ENCODE measurements at places on chromosomes 2 and 18.

DNA sequence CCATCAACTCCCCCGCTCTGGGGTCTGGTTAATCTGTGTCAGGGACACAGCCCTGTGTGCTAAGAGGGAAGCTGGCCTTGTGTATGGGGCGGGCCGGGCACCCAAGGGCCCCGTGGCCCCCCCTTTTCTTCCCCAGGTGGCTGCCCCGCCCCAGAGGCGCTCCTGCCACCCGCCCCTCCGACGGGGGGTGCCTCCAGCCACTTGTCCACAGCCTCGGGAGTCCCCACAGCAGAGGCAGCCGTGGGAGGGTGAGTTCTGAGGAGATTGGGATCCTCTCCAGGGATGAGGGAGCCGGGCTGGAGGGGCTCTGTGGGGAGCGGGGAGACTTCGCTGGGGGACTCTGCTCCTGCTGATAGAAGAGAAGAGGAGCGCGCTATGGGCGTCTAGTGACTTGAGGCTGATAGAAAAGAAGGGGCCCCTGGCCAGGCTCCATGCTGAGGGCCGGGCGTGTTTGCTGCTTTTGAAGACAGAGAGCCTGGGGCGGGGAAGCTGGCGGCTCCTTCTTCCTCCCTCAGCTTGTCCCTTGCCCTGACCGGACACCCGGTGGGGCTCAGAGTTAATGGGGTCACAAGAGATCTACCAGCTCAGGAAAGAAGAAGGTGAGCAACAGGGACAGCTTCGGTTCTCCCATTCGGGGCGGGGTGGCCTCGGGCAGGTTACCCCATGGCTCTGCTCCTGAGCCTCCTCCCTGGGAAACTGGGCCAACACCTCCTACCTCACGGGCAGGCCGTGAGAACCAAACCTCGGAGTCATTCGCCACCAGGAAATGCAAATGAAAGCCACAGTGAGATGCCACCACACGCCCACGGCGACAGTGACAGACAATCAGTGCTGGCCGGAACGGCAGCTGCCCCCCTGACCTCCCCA, 89.4 kb upstream of the TAF1B start:
- DNase-seq, result no peak

- DNase-seq, result no peak
Observed at GRCh38 chr2:174873471-174873870, 109.2 kb upstream of the CHRNA1 start.

DNA sequence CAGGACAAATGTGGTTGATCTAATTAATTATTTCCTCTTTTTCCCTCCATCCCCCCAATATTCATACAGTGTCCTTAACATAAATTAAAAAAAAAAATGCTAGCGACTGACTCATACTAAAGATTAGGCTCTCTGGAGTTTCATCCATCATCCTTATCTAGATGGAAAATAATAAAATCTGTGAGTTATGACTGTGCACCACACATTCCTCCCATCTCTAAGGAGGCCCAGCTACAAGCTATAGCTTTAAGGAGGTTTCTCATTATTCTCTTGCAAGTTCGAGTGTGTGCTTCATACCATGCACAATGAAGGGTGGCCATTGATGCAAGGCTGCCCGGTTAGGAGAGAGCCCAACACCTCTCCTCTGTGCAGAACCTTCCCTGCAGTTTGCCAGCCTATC, 77.3 kb downstream of the XDH start:
- no peak for DNase-seq

DNA sequence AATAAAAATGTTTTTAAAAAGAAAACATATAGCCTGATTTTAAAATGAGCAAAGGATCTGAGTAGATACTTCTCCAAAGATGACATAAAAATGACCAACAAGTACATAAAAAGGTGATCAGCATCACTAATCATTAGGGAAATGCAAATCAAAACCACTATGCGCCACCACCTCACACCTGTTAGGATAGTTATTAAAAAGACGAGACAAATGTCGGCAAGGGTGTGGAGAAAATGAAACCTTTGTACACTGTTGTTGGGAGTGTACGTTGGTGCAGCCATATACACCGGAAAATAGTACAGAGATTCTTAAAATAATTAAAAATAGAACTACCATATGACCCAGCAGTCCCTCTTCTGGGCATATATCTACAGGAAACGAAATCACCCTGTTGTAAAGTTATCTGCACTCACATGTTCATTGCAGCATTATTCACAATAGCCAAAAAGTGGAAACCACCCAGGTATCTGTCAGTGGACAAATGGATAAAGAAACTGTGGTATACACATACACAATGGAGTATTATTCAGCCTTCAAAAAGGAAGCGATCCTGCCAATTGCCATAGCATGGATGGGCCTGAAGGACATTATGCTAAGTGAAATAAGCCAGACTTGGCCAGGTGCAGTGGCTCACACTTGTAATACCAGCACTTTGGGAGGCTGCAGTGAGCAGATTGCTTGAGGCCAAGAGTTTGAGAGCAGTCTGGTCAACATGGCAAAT, 91.6 kb downstream of the PRKRA start:
- no peak for DNase-seq

GRCh38 chr2:128642316-128642715, 323.6 kb upstream of the HS6ST1 start:
- no peak for DNase-seq

DNA sequence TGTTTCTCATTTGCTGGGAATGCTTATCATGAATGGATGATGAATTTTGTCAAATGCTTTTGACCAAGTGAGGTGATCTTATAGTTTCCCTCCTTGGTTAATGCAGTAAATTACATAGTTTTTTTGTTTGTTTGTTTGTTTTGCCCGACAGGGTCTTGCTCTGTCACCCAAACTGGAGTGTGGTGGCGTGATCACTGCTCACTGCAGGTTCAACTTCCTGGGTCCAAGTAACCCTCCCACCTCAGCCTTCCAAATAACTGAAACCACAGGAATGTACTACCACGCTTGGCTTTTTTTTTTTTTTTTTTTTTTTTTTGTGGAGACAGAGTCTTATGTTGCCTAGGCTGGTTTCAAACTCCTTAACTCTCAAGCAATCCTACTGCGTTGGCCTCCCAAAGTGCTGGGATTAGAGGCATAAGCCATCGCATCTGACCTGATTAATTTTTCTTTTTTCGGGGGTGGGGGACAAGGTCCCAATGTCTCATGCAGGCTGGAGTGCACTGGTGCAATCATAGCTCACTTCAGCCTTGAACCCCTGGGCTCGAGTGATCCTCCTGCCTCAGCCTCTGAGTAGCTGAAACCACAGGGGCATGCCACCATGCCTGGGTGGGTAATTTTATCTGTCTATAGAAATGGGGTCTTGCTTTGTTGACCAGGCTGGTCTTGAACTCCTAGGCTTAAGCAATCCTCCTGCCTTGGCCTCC, 48.6 kb downstream of the SMAD2 start:
- no peak for DNase-seq

DNA sequence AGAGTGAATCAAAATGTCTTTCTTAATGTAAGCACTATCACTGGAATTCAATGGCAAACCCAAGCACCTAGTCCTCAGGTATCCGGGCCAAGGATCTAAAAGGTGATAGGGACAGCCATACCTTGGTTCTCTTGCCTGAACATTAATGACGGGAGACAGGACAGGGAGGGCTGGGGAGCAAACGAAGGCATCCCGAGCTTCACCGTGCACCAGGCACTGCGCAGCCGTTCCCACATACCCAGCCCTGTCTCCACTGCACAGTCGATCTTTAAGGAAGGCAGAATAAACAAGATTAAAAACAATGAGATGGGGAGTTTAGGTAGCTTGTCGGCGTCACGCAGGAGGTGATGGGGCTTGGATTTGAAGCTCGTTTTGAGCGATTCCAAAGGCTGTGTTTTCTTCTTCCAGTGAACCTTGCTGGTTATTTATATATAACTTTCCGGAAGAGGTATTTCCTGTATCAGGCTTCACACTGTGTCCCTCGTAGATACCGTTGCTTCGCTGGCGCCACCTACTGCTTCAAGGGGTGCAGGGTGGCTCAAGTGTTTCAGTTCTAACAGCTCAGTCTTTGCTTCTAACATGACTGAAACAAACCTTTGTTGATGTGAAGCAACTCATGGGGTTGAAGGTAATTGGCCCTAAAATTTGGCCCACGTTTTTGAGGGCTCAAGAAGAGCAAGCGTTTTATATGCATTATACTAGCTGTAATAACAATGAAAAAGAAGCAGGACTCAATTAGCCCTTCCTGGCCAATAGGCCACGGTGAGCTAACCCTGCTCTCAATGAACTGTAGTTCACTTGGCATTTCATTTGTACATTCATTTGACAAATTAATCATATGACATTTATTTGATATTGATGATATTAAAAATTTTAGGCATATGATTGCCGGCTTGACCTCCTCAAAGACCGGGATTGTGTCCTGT, 77.4 kb downstream of the DCDC2C start:
- peak; percentile 77 for DNase-seq

GRCh38 chr2:45283764-45284620, 274.7 kb upstream of the SIX2 start:
- DNase-seq, result no peak

GRCh38 chr2:57886161-57886786, 160.3 kb upstream of the VRK2 start:
- DNase-seq, result peak; percentile 80

- no peak for DNase-seq
Observed at GRCh38 chr2:99660616-99661406, 171.0 kb upstream of the REV1 start.

GRCh38 chr2:71557321-71557720, 104.0 kb downstream of the DYSF start:
- no peak for DNase-seq

DNA sequence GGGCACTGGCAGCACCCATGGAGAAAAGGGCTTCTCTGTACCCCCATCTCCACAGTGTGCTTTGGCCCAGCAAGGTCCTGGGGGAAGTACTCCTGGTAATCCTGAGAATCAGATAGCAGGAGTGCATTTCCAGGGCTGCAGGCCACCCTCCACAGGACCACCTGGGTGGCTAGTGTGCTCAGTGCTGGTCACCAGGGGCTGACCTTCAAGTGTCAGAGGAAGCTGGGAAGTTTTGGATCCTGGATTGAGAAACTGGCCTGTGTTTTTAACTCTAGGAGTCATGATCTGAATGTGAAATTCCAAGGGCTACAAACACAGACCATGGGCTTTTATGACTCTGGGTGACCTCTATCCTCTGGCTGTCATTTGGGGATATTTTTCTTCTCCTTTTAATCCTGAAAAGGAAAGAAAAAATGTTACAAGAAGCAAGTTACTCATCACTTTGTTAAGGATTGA, 9.3 kb downstream of the RHOB start:
- DNase-seq, result no peak

DNA sequence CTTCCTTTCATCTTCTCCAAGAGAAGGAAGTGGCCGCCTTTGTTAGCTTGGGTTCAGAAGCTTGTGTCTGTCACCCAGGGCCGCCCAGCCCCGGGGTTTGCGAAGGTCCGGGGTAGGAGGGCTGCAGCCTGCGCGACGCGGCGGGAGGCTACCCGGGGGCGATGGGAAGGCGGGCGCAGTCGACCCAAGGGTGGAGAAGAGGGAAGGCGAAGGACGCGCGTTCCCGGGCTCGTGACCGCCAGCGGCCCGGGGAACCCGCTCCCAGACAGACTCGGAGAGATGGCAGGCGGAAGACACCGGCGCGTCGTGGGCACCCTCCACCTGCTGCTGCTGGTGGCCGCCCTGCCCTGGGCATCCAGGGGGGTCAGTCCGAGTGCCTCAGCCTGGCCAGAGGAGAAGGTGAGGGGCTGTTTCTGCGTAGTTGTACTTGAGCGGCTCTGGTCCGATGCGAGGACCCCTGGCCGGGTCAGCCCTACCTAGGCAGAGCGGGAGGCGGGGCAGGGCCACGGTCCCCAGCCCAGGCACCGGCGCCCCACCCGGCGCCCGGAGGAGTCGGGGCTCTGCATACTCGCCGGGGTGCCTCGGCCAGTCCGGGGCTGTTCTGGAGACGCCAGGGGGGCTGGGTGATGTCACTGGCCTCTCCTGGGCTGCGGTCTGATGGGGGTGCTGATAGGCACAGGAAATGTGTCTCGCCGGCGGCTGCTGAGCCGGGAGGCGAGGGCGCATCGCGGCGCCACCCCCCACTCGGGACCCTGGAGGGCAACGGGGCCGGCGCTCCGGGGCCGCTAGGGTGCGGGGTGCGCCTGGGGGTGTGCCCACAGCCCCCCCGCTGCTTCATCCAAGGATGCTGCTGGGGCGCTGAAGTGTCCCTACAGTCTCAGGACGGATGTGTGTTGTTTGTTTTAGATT, at the start of gene QPCT:
QPCT (plus strand) TSS at position 178 of the 909 bp plus-strand sequence; CDS start at position 280, 102 bp downstream.
- DNase-seq, result peak; percentile 50

DNA sequence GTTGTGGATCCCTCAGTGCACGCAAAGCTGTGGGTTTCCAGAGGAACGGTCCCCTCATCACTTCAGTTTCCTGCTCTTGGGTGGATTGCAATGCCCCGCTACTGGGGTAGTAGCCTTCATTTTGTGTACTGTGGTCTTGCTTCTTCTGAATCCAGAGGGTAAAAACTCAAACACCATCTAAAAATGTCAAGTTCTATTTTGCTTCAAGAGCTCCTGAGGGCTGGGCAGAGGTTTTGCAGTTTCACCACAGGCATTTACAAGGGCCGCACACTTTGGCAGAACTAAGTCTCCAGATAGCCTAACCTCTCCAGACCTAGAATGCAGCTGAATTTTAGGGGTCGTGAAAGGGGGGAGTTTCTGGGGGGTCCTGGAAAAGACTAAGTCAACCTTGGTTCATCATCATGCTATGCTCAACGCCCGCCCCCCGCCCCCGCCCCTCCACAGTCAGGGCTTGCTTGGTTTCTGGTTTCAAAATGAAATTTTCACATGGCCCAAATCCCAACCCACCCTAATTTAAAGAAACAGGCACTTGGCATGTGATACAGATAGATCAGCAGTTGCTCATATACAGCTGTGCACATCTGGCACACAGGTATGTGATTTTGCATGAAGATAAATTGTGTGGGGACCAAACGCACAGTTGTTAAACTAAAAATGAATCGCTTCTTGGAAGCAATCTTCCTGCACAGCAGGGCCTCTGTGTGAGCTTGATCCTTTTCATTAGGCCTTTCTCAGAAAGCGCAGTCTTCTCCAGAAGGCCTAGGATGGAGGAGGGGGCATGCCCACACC, 329.6 kb downstream of the OSR1 start:
- DNase-seq, result no peak

DNA sequence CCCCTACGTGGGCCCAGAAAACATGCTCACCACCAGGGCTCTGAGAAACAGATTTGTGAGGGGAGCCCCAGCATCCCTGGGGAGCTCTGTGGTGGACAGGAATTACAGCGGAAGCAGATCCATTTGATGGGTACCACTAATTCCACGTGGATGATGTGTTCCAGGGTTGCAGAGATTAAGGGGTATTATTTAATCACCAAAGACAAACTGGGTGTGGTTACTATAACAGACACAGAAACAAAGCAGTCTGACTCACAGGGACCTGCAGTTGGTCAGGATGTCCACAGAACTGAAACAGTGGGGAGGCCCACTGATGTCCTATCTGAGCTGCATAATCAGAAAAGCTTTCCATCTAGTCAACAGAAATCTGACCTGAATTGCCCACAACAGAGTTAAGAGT, 65.8 kb downstream of the PSMG2 start:
- DNase-seq, result no peak

- DNase-seq, result peak; percentile 43
Observed at GRCh38 chr2:71530641-71531332, 77.4 kb downstream of the DYSF start.

DNA sequence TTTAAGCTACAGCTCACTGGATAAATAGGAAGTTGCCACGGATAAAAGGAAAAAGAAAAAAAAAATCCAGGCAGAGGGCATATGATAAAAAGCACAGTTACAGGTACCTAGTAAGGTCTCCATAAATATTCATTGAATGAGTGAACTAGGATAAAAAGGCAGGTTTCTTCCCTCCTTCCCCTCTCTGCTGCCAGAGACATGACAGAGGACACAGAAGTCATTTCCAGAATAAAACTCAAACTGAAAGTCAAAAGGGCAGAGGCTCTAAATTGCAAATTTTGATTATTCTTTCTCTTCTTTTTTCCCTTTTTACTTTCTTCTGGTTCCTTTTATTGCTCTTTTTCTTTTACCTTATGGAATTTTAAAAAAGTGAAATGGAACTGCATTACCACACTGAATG, 7.7 kb downstream of the CD302 start:
- no peak for DNase-seq
